Stimulated activated CD4-positive, alpha-beta T cell treated with anti-CD3 and anti-CD28 coated beads, Interleukin-15, amount 100 ng/mL, for 48 hours (primary cell): ENCODE measurements at places on chromosomes 3 and 15.

- no peak for DNase-seq
These were observed 50.7 kb downstream of the PEAK1 start for GRCh38 chr15:77369168-77369567.

DNA sequence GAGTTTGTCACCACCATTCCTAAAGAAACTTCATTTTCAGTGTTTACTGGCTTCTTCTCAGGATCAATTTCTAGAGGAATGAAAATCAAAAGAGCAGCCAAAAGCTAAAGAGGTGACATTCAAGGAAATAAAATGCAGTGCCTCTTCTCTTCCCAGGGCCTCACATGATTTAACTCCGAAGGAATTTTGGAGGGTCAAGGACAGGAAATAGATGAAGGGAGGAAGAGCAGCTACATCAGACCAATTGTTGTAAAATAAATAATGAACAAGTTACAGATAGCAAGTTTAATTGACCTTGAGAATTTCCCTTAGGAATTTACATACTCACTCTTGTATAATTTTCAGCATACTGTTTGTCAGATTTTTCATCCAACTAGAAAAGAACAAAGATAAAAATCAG is 78.1 kb downstream of the LRRFIP2 start:
- no peak for DNase-seq

DNA sequence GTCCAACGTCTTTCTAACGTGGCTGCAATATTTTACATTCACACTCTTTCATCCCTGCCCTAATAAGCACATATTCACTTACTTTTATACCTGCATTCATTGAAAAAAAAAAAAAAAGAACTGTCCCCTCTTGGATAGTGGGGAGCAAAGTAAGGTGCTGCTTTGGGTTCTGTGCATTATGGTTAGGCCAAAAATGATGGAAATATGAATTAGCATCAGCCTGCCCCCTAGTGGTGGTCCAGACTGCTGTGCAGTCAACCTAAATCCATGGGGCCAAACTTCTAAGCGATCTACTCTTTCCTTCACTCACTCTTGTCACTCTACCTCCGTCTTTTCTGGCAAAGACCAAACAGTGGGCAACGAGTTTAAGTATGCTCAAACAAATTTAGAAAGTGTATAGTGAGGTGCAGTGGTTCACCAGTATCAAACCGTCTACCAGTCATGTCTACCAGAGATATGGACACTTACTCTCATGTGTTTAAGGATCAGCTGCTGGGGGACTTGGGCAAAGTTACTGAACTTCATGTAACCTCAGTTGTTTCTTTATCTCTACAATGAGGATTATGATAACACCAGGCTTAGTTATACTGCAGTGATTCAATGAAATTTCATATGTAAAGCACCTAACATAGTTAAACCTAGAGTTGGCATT is 61.5 kb upstream of the GRM7 start:
- peak; percentile 0 for DNase-seq

GRCh38 chr15:55770806-55771205 is 27.9 kb upstream of the PRTG start:
- DNase-seq = no peak

GRCh38 chr3:19471138-19471537 is 322.8 kb downstream of the KCNH8 start:
- DNase-seq = no peak

DNA sequence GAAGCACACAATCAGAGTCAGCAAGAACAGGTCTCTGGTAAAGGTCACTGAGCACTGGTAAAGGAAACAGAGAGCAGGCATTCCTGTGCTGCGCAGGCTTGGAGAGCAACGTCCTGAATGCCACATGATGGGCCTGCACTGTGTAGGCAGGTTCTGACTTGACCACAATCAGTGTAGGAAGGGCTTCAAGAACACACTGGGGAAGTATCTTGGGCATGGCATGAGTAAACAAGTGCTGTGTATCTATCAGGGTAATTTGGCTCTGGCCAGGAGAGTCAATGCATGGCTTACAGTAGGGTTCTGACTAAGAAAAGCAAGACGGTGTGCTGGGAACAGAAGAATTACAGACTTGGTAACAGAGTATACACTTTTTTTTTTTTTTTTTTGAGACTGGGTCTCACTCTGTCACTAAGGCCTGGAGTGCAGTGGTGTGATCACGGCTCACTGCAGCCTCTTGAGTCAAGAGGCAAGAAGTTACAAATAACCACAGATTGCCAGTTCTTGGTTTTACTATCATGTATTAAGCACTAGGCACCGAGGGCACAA is 30.6 kb downstream of the TBC1D2B start:
- DNase-seq = no peak

- no peak for DNase-seq
These were observed 14.8 kb upstream of the RBP2 start for GRCh38 chr3:139491027-139491700.

- DNase-seq = no peak
These were observed 179.3 kb upstream of the CHRM5 start for GRCh38 chr15:33788906-33789540.

DNA sequence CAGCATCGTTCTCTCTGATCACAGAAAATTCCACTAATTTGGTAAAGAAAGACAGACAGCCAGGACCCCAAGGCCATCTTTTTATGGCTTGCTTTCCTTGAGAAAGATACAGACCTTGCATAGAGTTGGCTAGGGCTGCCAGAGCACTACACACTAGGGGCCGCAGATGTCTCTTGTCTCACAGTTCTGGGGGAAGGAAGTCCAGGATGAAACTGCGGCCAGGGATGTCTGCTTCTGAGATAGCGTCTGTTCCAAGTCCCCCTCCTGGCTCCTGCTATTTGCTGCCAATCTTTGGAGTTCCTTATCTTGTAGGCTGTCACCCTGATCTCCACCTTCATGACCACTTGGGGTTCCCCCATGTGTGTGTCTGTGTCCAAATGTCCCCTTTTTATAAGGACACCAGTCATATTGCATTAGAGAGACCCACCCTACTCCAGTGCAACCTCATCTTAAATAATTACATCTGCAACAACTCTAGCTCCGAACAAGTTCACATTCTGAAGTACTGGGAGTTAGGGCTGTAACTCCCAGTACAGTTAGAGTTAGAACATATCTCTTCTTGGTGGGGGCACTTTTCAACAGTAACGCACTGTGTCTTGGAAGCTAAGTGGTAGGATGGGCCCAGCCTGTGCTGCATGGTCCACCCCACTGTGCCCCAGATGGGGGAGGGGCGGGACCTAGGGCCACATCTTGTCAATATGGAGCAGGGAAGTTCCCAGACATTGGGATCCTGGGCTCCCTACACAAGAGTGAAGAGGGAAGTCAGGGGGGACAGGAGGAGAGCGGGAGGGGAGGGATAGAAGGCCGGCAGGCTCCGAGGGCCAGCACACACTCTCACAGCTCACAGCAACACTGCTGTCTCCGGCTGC is 42.2 kb downstream of the KLF15 start:
- DNase-seq = no peak

DNA sequence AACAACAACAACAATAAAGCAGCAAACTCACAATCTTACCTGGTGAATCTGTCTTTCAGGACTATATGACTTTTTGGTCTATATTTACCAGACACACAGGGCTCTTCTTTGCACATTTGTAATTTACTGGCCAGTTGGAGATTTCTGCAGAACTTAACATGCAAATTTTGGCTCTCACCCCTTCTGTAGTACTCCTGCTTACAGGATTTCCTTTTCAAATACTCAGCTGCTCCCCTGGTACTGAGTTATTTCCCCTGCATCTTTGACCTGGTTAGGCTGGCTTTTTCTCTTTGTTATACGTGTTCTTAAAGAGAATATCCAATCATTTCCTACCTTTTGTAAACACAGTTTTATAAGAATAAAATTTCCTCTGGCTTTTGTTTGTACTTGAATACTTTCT is 228.0 kb downstream of the MBNL1 start:
- DNase-seq = no peak

DNA sequence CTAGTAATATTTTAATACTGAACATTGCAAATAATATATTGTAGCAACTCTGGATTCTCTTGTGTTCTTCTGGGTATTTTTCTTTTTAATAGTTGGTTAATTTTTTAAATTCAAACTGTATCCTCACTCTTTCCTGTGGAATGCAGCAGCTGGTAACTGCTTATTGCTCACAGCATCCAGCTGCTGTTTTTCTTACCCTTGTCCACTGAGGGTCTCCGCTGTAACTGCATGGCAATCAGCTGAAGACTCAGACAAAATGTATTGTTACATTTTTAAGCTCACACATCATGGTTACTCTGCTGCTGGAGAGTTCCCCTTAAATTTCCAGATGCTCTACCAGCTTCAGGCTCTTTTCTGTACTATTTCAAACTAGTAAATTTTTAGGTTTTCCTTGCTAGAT is 227.6 kb downstream of the MBNL1 start:
- DNase-seq = no peak

DNA sequence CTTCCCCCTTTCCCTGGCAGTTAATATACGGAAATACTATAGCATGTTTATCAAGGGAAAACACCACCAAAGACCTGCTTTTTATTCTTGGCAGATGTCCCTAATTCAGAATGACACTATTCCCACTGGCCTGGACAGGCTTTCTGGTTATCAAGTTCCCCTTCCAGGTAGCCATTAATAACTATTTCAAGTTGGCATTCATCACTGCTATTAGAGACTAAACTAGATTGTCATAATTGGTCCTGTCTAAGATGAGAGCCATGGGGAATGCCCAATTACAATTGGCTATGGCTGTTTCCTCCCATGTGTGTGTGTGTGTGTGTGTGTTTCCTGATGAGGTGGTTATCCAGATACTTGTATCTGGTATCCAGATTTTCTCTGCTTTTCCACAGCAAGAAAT is 608.1 kb downstream of the SQOR start:
- no peak for DNase-seq

DNA sequence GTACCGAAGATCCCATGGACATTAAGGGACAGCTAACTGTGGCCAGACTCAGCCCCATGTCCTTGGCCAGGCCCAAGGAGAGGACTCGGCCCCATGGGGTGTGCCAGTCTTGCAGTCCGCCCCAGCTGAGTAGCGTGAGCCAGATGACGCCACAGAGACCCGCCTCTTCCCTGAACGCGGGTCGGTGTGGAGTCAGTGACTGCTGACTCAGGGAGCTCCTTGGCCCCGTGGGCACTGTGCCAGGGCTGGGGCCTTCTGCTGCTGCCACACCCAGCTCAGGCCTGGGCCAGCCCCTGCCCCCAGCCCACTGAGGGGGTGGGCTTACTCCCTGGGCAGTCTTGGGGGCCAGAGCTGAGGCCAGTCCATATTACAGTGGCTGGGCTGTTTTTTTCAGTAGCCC is 52.8 kb downstream of the PLXNA1 start:
- no peak for DNase-seq

- DNase-seq = peak; percentile 60
These were observed 16.1 kb upstream of the ATP8B4 start for GRCh38 chr15:50135031-50135551.

DNA sequence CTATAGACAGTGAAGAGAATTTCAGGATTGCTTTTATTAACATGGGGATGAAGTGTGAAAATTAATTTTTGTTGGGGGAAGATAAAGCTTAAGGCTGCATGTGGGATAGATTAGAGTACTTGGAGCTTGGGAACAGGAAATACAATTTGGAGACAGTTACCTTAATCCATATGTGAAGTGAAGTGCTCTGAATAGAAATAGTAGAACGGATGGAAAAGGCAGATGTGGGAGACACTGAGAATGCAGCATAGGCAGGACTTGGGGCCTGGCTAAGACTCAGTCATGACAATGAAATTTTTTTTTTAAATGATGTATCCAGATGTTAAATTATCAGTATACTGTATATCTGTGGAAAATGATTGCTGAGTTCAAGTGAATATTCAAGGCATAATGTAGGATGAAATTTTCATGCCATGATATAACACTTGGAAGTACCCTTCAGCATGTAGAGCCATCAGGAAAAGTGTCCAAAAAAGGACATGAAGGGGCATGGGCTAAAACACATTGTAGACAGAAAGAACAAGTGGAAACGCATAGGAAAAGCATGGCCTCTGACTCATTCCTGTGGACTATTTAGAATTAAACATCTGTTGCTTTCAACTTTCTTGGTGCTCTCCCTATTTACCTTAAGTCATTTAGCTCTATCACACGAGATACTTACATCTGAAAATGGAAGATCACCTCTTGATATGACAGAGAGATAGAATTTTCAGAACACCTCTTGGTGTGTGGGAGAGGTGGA is 134.8 kb downstream of the RBMS3 start:
- DNase-seq = no peak

GRCh38 chr15:101525087-101525669 is 35.7 kb upstream of the PCSK6 start:
- DNase-seq = no peak

DNA sequence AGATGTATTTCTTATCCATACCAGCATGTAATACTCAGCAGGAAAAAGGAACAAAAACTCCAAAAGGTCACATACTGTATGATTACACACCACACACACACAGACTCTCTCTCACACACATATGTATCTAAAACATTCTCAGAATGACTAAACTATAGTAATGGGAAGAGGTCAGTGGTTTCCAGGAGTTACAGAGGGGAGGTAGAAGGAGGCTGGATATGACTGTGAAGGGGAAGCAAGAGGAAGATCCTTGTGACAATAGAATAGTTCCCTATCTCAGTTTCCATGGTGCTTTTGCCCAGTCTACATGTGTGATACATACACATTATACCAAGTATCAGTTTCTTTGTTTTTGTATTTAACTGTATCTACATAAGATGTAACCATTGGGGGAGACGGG is 190.1 kb downstream of the IL5RA start:
- no peak for DNase-seq

DNA sequence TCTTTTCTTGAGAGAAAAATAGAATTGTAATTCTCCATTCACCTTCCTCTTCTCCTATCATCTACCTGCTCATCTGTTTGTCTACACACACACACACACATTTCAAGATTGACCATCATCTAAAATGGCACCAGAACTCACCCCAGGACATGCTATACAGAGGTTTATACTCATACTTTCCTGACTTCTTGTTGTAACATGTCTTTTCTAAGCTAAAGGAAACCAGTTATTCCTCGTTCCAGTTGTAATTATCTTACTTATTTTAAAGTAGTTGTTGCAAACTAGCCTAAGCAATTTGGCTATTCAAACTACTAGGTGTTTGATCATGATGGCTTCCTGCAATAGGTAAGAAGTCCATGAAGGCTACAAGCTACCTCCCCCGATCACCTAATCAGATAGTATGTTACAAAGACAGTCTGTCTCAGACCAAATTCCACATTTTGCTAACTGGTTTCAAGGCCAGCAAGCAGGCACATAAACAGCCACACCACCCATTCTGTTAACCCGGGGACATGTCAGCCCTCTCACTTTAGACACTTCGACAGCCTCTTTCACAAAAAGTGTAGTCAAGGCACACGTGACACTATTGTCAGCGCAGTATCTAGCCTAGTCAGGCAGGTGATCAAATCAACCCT is 189.7 kb downstream of the SHQ1 start:
- DNase-seq = no peak

GRCh38 chr3:16320711-16321110 is 55.7 kb downstream of the OXNAD1 start:
- DNase-seq = no peak
